Activated CD4-positive, alpha-beta T cell treated with anti-CD3 and anti-CD28 coated beads, Interleukin-2, Interleukin-6, amounts not matched to agents 100 ng/mL and 50 ng/mL, durations not matched to agents 16 hours and 8 hours (primary cell): ENCODE measurements at places on chromosomes 2 and 18.
A peak's percentile ranks its signal among the peaks of the same experiment; 100 is the strongest.

GRCh38 chr2:219001577-219002394, 8.6 kb upstream of the CRYBA2 start:
- DNase-seq, result no peak

DNA sequence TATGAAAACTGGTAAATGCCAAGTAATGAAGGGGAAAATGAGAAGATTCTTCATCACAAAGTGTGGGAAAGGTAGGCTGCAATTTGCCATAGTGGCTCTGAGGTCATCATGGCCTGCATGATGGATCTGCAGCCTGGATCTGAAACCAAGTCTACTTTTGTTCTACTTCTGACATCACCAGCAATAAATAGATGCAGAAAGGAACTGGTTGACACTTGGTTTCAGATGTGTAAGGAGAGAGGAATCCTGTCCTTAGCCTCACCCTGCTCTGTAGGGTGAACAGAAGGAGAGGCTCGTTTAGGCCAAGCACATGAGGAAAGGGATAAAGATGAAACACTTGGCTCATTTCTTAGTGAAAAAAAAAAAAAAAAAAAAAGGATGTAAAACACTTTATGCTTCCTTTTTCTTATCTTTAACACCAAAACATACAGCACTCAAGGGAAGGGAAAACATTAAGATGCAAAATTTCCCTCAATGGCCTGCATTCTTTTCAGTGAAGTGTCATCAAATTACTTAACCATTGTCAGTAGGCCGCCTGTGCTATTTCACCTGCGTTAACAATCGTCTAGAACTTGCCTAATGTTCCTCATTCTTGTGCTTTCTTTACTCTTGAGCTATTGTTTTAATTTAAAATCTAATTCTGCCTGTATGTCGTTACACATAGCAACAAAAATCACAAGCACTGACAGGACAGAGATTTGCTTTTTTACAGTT, 3.9 kb downstream of the NEB start:
- DNase-seq, result no peak

- no peak for DNase-seq
These were observed 16.7 kb downstream of the BCL2 start for GRCh38 chr18:63302636-63303405.

GRCh38 chr2:179172894-179173293, 91.7 kb downstream of the SESTD1 start:
- DNase-seq, result no peak

DNA sequence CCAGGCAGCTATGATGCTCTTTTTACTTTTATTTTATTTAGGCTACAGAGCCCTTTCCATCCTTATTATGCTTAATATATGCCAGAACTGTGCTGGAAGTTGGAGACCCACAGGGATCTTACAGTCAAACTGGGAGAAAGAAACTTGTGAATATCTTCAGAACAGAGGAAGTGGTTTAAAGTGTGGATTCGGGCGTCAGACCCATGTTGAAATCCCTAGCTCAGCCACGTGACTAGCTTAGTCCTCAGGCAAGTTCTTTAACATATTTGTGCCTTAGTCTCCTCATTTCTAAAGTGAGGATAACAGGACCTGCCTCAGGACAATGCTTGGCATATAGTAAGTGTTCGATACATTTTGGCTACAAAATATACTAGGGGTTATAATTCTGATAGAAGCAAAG, 59.1 kb downstream of the MAP3K20 start:
- peak; percentile 65 for DNase-seq
